ENCODE measurements at places on chromosomes 1 and 21.

- DNase-seq, result no peak
Measured at GRCh38 chr1:32719681-32720275, 17.2 kb upstream of the SYNC start.

- no peak for DNase-seq
Measured at GRCh38 chr1:208219659-208220282, 24.4 kb downstream of the PLXNA2 start.

DNA sequence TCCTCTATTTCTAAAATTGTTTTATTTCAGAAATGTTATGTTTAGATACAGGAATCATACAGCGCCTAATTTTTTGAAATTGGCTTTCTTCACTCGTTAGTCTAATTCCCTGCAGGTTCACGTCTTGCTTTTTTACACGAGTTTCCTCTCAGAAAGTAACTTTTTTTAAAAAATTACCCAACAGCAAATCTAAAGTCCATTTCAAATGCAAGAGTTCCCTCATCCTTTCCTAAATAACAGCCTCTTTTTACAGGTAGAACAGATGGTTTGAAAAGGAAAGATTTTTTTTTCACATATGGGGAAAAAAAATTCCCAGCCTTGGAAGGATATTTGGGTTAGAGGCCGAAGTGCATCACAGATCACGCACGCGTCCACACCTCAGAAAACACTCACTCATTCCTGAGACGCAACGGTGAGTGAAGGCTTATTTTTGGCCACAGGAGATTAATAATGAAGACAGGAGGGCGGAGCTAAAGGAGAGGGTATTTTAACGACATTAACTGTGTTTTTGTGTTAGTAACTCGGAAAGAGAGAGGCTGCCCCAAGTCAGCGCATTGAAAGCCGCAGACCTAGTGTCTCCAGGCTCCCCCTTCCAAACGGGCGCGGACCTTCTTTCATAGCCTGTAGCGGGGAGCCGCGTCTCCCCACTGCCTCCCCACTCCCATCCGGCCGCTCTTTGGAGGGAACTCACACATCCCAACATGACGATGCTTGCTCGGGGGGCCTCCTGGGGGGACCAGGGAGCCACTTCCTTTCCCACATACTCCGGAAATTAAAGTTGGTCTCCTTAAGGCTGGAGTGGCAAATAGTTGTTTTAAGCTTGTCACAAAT lies 969 bp upstream of the RIPK4 start:
- DNase-seq, result no peak

DNA sequence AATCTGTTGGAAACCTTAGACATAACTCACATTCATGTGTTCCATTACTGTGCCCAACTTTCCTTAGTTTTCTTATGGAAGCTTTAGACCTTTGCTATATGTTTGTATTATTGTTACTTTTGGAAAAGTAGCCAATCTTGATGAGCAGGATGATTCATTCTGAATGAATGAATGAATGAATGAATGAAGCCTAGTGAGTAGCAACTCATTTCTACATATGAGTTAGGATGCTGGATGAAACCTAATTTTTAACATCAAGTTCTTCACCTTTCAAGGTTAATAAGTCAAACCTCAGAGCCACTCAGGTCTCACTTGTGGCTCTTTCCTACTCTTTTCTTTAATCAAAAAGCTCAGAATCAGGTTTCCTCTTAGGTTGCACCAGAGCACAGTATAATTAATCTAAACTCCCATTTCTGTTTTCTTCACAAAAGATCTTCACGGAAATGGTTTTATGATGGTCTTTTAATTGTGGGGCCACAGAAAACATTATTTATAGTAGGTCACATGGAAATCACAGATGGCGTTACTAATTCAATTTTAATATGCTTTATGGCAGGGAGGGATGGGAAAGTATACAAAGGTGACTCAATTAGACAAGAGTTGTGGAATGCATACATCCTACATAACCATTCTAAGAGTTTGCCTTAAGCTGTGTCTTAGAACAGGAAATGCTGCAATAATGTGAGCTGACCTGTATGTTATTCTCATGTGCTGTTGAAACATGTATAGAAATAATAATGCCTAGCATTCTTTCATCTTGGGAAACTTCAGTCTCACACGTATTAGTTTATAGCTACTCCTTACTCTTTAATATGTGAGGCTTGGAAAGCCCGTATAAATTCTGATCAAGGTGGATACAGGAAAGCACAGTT lies 4.5 kb upstream of the DDX59 start:
- no peak for DNase-seq

- no peak for DNase-seq
Measured at GRCh38 chr1:205371871-205372660, 15.3 kb upstream of the KLHDC8A start.

- DNase-seq, result no peak
Measured at GRCh38 chr1:53681351-53681976, 57.5 kb downstream of the GLIS1 start.

- no peak for DNase-seq
Measured at GRCh38 chr1:4033129-4033676, 133.1 kb upstream of the C1orf174 start.

DNA sequence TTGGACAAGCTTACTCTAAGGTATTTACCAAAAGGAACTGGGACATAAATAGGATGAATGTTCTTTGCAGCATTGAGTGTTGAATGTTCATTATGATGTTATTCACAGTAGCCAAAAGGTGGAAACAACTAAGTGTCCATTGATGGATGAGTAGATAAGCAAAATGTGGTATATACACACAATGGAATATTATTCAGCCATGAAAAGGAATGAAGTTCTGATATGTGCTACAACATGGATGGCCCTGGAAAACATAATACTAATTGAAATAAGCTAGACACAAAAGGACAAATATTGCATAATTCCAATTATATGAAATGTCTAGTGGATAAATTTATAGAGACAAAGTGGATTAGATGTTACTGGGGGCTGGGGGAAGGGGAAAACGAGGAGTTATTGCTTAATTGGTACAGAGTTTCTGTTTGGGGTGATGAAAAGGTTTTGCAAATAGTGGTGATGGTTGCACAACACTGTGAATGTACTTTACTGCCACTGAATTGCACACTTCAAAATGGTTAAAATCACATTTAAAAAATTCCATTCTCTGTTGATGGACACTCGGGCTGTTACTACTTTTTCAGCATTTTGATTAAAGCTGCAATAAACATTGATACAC lies 2.9 kb downstream of the MTARC1 start:
- DNase-seq, result no peak

DNA sequence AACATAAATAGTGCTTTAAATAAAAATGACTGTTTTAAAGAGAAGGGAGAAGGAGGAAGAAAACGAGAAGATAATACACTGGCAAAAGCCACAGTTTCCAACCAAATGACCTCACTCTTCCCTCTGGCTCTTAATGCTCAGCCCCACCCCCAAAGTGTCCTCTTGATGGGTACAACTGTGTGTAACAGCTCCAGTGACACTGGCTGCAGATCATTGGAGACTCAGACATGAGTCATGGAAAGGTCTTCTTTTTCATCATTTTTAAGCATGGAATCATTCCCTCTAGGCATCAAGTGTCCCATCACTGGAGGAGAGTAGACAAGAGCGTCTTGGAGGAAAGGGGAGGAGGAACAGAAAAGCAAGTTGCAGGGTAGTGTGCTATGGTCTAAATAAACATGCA lies 333.0 kb downstream of the PAPPA2 start:
- no peak for DNase-seq

DNA sequence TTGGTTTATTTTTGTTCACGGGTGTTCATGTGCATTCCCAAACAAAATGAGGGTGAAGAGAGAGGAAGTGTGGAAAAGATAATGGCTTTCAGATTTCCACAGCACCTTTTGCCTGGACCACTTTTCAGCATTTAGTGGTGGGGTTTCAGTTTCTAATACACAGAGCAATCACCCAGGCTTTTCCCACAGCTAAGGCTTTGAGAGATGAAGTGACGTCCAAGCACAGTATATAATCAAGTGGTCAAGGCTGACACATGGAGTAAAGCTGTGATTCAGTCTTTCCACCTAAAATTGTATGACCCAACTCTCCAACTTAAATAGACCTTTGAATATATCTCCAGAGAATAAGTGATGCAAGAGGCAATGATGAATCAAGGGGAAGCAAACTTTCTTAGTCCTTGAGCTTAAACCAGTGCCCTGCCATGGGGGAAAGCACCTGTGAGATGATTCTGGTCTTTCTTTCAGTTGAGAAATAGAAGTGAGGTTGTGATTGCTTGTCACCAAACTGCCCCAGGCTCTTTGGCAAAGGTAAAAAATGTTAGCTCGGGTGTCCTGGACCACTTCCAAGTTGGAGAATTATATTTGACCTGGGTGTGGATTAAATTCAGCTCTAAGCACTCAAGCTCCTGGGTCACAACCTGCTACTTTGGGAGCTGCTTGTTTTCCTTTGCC lies 2.4 kb upstream of the PIK3R3 start:
- no peak for DNase-seq

GRCh38 chr1:178461104-178461503 lies 35.7 kb downstream of the CLEC20A start:
- DNase-seq, result no peak

GRCh38 chr1:162381941-162382750 lies 618 bp downstream of the C1orf226 start:
- no peak for DNase-seq

DNA sequence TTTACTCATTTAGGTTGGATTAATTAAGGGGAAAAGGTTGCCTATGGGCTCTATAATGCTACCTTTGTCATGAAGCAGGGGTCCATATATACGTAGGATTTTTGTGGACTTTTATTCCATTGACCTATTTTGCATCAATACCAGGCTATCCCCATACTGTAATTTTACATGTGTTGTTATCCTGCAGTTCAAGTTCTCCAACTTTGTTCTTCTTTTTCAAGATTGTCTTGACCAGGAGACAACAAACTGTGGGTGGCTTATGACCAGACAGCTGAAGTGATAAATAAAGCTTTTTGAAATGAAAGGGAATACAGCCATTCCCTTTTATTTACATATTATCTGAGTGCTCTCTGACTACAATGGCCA lies 345.7 kb downstream of the BARHL2 start:
- DNase-seq, result no peak

DNA sequence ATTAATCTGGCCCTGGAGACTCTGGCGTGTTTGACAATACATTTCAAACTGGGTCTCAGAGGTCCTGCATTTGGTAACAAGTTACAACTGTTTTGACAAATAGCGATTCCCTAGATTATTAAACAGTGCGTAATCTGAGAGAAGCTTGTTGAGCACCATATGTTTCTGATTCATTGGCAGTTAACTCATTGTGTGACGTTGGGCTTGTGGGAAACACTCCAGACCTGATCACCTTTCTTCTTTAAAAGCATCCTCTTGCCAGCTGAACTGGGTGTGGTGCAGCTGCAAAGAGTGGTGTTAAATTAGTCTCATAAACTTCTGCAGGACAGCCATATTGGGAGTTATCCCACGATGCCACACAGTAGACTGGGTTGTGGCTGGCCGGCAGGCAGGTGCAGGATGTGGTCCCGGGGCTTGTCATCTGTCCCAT lies 82.7 kb downstream of the CDC7 start:
- DNase-seq, result no peak

DNA sequence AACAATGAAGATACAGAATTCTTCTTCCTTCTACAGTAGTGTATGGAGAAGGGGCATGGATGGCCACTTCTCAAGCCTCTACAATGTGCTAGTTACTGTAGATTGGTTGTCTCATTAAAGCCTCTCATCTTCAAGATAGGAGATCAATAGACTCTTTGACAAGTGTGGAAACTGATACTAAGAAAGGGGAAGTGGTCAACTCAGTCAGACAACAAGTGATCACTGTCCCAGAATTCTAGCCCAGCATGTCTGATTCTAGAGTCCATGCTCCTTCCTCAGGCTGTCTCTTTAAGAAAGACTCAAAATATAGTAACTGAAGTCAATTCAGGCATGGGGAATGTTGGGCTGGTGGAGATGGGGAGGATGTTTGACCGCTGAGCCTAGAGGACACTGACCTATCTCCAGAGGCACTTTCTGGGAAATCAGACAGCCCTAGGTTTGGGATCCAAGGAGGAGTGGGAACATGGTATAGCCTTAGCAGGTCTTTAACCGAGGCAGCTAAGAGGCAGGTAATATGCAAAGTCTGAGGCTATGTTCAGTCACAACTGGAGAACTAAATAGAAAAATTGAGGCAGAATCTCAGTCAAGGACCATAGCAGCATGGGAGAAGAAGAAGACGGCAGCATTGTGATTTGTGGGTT lies 39.3 kb upstream of the EYA3 start:
- no peak for DNase-seq

GRCh38 chr1:232377494-232377770 lies 252.5 kb downstream of the SIPA1L2 start:
- no peak for DNase-seq

DNA sequence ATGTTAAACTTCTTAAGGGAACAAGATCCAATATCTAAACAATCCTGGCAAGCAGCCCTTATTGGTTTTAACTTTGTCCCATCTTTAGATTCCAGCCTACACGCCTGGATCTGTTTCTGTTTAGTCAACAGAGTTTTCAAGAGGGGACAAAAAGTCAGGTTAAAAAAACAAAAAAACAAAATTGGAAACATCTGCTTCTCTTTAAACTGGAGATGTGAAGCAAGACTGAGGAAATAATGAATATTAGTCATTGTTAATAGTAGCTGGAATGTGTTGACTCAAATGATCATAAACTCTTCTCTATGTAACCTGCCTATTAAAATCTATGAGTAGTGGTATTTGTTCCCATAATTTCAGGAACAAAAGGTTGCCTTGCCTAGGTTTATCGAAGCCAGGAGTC lies 55.0 kb downstream of the NID1 start:
- no peak for DNase-seq

GRCh38 chr1:167304165-167304564 lies 83.5 kb downstream of the POU2F1 start:
- no peak for DNase-seq

- DNase-seq, result no peak
Measured at GRCh38 chr1:35556484-35557117, 602 bp downstream of the KIAA0319L start.

DNA sequence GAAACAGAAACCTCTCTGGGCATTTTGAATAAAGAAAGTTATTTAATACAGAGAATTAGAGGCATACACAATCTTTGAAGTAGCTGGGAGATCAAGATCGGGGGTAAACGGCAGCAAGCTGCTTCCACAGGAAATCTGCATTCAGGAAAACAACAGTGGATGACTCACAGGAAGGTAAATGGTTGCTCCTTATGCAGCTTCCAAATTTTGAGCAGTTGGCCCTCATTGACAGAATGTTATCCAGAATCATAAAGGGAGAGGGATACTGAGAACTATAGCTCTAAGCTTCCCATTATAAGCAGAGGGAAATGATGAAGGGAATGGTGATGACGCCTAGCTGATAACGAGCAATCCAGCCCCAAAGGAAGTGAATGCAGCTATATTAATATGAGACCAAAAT lies 28.6 kb downstream of the ZMYND12 start:
- no peak for DNase-seq

DNA sequence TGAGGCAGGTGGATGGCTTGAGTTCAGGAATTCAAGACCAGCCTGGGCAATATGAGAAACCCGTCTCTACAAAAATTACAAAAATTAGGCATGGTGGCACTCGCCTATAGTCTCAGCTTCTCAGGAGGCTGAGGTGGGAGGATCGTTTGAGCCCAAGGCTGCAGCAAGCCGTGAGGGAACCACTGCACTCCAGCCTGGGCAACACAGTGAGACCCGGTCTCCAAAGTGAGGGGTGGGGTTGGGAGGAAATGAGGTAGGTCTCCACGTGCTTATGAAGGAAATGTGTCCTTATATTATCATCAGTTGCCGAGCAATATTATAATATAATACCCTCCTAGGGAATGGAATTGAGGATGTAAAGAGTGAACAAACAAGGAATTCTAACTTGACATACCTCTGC lies 2.7 kb downstream of the TMEM50B start:
- no peak for DNase-seq

- DNase-seq, result no peak
Measured at GRCh38 chr1:170700842-170701615, 37.1 kb downstream of the PRRX1 start.

Data from stimulated activated CD8-positive, alpha-beta memory T cell treated with anti-CD3 and anti-CD28 coated beads, Interleukin-15, amount 100 ng/mL, for 4 hours (primary cell).